ENCODE measurements at places on chromosomes 7 and 10.

DNA sequence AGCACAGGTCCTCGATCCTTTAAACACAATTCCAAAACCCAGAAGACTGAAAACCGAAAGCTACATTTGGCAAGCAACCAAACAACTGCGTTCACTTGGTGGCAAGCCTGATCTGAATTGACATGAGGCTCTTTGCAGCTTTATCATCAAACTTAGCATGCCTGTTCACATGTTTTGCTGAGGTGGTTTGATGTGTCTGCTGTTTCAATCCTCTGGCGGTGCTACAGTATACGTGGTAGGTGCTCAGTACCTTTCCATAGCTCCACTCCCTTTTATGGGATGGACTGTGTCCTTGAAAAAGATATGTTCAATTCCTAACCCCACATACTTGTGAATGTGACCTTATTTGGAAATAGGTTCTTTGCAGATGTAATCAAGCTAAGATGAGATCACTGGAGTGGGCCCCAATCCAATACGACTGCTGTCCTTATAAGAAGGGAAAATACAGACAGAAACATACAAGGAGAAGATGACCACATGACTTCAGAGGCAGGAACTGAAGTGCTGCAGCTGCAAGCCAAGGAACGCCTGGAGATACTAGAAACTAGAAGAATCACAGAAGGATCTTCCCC, 33.4 kb downstream of the CCDC6 start:
- peak; percentile 97 for DNase-seq

- DNase-seq: no peak
These were observed 321.0 kb upstream of the TPK1 start for GRCh38 chr7:145156834-145157233.

GRCh38 chr7:37701769-37702168, 18.2 kb downstream of the GPR141 start:
- DNase-seq: no peak

- no peak for DNase-seq
These were observed 8.7 kb upstream of the VDAC2 start for GRCh38 chr10:75201793-75202307.

GRCh38 chr10:53952698-53953630, 848.1 kb downstream of the PCDH15 start:
- DNase-seq: no peak

DNA sequence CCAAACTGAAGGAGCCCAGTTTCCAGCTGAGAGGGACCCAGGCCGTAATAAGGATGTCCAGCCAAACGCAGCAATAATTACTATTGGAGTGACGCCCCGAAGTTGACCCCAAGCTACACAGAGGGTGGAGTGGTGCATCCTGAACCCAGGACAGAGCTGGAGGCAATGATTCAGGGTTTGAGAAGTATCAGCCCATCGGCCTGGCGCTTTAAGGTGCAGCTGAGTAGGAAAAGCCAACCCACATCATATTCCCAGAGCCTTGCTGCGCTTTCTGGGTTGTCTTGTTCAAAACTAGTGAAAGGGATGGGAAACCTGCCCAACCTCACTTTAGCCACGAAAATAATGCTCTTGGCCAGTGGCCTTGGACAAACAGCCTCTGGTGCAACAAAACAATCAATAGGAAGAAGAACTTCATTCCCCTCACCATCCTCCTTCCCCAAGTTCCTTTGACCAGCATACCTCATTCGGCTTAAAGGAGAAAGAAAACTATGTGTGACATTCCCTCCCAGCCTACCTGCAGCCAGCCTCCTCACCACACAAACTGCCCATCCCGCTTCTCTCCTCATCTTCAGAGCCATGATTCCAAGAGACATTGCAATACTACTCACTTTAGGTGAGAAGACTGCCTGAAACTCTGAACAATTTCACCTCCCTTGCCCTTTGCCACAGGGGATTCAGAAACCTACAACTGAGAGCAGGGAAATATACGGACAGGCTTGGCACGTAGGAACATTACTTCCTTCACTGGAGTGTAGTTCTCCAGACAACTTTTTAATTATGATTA, 217.2 kb upstream of the MKLN1 start:
- peak; percentile 76 for DNase-seq

- DNase-seq: peak; percentile 69
These were observed 4.0 kb upstream of the HECW1 start for GRCh38 chr7:43108255-43109011.

- peak; percentile 54 for DNase-seq
These were observed 3.6 kb upstream of the ARID5B start for GRCh38 chr10:61897671-61898434.

GRCh38 chr7:96297876-96298275, 24.0 kb downstream of the SLC25A13 start:
- no peak for DNase-seq

DNA sequence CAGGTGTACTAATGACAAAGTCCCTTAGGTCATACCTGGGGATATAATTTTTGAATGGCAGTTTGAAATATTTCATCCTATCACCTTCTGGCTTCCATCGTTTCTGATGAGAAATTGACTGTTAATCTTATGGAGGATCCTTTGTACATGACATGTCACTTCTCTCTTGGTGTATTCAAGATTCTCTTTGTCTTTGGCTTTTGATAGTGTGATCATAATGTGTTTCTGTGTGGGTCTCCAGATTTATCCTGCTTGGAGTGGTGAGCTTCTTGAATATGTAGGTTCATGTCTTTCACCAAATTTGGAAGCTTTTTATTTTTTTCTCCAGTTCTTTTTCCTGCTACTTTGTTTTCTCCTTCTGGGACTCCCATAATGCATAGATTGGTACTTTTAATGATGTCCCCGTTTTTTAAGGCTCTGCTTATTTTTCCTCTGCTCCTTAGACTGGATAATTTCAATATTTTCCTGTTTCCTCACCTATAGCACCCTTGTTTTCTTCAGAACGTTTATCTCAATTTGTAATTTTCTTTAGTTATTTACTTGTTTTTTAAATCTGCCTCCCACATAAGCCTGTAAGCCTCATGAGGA, 4.4 kb downstream of the RBM33 start:
- no peak for DNase-seq

- peak; percentile 32 for DNase-seq
These were observed 51.8 kb upstream of the FAM133B start for GRCh38 chr7:92641921-92642511.

DNA sequence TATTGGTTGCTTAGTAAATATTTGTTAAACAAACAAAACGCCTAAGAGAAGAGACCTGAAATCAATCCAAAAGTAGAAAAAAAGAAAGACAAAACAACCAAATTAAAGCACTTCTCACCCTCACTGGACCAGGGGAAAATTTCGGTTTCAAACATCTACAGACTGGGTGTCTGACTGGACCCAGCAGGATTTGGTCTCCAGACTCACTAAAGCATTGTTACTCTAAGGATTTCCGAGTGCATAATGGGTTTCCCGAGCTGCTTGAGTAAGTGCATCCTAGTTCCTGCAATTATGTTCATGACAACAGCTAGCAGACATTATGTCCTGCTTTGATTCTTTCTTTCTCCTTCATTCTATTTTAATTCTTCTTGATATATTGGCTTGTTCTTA, 51.8 kb upstream of the FAM3C start:
- no peak for DNase-seq

DNA sequence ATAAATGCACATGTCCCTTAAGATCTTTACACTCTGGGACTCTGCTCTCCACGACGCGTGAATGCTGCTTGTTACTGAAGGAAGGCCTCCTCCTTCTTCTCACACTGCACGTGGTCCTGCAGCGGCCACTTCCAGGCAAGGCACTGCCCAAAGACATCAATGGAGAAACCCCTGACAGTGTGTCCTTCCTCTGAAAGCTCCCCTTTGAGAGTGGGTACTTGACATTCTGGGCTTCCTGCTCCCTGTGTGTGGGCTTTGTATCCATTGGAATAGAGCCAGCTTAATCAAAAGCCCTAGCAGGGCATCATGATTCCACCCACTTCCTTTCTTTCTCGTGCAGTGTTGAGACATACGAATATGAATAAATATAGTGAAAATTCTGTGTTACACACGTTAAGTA, 69.7 kb upstream of the STK17A start:
- DNase-seq: no peak

GRCh38 chr10:101028446-101029337, 2.2 kb downstream of the PDZD7 start:
- DNase-seq: no peak

GRCh38 chr10:74851831-74852230, 25.4 kb downstream of the KAT6B start:
- peak; percentile 32 for DNase-seq

GRCh38 chr7:40673285-40673684, 538.5 kb downstream of the SUGCT start:
- peak; percentile 85 for DNase-seq

- DNase-seq: no peak
These were observed 86.7 kb downstream of the GFRA1 start for GRCh38 chr10:116186273-116186672.

GRCh38 chr10:3094609-3095036, 27.3 kb downstream of the PFKP start:
- no peak for DNase-seq

GRCh38 chr7:14937581-14937980, 35.0 kb upstream of the DGKB start:
- DNase-seq: no peak

- no peak for DNase-seq
These were observed 74.8 kb downstream of the CDK1 start for GRCh38 chr10:60853107-60853506.

DNA sequence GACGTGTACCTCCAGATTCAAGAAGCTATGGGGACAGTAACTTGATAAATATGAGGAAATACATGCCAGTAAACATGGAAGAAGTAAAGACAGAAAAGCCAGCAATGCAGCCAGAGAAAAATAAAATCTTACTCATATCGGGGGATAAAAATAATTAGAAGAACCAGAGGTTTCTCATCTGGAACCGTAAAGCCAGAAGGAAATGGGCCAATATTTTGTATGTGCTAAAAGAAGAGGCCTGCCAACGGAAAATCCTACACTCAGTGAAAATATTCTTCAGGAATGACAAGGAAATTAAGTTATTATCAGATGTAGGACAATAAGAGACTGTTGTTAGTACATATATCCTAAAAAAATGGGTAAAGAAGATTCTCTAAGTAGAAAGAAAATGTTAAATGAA, 401.2 kb downstream of the CDC14C start:
- no peak for DNase-seq

- DNase-seq: no peak
These were observed 29.1 kb downstream of the WDR37 start for GRCh38 chr10:1085258-1085657.

GRCh38 chr7:2476298-2476697, at the start of gene GRIFIN:
Gene GRIFIN, minus strand, starts transcription at chr7:2476398. Its CDS starts 15 bp downstream, at chr7:2476383.
- DNase-seq: no peak

- no peak for DNase-seq
These were observed 89.1 kb upstream of the ADO start for GRCh38 chr10:62715383-62715782.

- no peak for DNase-seq
These were observed 91.7 kb downstream of the COL13A1 start for GRCh38 chr10:69893271-69893900.

- DNase-seq: no peak
These were observed 373.7 kb upstream of the MKI67 start for GRCh38 chr10:128499956-128500355.

DNA sequence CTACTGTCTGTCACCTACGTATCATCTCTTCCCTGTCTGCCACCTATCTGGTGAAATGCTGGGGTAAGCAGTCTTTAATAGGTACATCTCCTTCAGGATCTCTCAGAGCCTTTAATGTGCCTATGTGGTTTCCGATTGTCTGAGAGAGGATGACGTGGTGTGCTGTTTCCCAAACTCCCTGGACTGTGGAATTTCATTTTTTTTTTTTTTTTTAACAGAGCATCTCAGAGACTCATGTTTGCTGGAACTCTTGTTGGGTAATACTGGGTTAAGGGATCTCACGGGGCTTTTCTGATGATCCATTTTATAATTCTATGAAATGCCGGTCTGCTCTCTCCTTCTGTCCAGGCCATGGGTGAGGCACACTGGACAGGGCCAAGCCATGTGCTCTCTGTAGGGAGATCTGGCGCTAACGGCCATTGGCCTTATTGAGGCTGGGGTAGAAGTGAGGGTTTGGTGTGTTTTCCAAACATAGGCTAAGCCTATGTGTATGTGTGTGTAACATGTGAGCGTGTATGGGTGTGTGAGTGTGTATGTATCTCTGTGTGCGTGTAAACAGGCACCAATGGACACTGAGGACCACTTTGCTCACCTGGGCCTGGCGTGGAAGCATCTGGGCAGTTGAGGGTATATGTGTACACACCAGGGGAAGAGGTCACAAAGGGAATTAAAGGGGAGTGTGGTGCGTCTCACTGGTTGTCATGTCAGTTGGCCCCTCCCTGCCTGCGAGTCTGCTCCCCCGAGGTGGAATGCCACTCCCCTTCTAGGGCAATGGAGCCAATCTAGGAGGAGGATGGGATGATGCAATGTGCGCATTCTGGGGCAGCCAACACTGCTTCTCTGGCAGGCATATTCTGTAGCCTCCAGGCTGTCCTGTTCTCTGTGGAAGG, 7.8 kb downstream of the ADRA2A start:
- DNase-seq: no peak

GRCh38 chr7:7718492-7718891, at the start of gene RPA3:
Gene RPA3, minus strand, starts transcription at chr7:7718607. Its CDS starts 78,189 bp downstream, at chr7:7640418.
- no peak for DNase-seq

DNA sequence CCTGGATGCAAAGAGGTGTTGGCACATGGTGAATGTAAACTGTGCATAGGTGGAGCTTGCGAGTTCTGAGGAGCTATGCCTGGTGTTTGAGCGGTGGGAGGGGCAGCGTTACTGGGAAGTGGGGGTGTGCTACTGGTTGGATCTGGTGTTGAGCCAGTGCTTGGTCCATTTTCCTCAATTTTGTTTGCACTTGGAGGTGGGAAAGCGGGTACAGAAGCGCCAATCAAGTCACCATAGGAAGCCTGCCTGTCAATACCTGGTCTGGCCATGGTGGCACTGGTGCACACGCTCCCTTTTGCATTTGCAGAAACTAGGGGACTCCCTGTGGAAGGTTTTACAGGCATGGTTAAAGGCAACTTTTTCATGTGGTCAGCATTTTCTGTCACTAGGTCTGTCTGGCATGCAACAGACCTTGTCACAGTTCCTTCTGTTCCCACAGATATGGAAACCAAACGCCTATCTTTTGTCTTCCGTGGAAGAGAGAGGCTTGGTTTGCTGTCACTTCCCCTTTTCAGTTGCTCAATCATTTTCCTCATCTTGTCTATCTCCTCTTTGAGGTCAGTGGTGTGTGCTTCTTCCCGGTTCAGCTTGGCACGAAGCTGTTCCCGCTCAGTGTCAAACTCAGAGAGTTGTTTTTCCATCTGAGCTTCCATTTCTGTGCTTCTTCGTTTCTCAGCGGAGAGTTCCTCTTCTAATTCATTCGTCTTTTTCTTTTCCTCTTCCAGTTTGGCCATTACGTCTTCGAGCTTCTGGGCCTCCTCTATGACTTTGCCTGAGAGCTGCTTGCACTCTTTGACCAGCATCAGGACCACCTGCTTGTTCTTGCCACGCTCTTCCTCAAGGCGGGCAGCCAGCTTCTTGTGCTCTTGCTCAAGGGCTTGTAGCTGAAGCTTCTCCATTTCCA, 81.1 kb downstream of the CTTNBP2 start:
- no peak for DNase-seq
